ENCODE measurements at places on chromosomes 3 and 15.

GRCh38 chr3:81496407-81497104 is 264.9 kb downstream of the GBE1 start:
- no peak for DNase-seq

- DNase-seq = peak; percentile 82
Observed at GRCh38 chr3:184716622-184717398, 4.9 kb upstream of the MAGEF1 start.

GRCh38 chr3:164192974-164193373 is 885.3 kb downstream of the SI start:
- DNase-seq = no peak

DNA sequence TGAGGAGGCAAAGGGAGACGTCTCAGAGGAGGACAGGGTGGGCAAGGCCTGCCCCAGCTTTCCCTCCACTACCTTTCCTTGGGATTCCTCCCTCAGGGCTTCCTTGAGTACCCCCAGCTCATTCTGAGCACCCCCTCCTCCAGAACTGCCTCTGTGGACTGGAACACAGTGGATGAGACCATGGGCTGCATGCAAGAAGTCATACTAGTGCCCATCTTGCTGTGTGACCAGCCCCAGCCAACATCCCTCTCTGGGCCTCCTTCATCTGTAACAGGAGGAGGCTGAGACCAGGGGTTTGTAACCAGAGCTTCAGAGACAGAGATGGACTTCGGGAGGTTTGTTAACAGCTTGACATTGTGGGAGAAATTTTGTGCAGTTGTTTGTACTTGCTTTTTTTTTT is 25.6 kb downstream of the FEM1B start:
- no peak for DNase-seq

DNA sequence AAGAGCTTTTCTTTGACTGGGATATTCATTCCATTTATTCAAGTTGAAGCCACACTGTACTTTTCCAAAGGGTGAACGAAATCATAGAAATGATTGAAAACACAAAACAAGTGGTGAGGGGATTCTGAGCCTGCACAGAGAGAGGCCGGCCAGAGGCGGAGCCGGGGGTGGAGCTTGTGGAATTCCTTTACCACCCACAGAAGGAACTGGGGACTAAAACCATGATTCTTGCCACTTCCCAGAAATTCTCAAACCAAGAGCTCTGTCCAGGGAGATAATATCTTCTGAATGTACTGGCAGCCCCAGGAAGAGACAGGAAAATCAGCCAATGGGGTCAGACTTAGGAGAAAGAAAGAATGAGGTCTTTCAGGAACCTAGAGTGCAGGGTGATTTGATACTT is 20.8 kb downstream of the FBN1 start:
- no peak for DNase-seq

- DNase-seq = peak; percentile 58
Observed at GRCh38 chr15:39595338-39596221, 14.7 kb downstream of the THBS1 start.

GRCh38 chr3:71415681-71416122 is 167.8 kb downstream of the FOXP1 start:
- no peak for DNase-seq

- peak; percentile 94 for DNase-seq
Observed at GRCh38 chr3:50245831-50246516, 10.0 kb downstream of the GNAI2 start.

DNA sequence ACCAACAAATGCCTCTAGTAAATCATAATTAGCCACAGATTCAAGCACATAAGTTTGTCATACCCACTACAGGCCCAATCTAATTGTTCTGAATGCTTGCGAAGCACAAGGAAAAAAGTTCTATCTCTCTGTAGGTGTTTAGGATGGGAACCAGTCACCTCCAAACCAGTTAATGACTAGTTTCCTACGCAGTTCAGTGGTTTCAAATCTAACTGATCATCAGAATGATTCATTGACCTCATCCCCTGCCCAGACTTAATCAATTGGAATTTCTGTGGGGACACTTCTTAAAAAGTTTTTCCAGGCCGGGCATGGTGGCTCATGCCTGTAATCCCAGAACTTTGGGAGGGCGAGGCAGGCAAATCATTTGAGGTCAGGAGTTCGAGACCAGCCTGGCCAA is 24.3 kb upstream of the MASP1 start:
- peak; percentile 78 for DNase-seq

GRCh38 chr3:152638707-152639450 is 196.1 kb upstream of the P2RY1 start:
- DNase-seq = peak; percentile 68

GRCh38 chr3:12797124-12797891 is 828 bp downstream of the CAND2 start:
- DNase-seq = no peak

GRCh38 chr3:124780761-124781475 is 50.7 kb downstream of the UMPS start:
- peak; percentile 82 for DNase-seq

DNA sequence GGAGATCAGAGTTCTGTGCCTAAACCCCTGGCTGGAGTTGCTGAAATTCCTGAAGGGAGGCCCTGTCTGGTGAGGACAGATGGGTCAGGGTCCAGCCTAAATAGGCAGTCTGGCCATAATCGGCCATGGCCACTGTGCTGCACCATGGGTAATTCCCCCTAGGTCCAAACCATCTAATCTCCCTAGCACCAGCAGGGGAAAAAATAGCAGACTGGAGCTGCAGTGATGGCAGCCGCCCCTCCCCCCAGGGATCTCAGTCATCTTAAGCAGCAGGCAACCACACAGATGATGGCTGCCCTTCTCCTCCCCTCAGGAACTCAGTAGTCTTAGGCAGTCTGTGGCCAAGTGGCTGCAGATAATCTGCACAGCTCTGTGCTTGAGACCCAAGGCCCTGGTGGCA is 68.4 kb upstream of the CD96 start:
- no peak for DNase-seq

GRCh38 chr3:49294343-49294742 is 17.3 kb upstream of the C3orf62 start:
- DNase-seq = no peak

Measured in GM23248 (cell line).